ENCODE measurements at places on chromosomes 3 and 15.

DNA sequence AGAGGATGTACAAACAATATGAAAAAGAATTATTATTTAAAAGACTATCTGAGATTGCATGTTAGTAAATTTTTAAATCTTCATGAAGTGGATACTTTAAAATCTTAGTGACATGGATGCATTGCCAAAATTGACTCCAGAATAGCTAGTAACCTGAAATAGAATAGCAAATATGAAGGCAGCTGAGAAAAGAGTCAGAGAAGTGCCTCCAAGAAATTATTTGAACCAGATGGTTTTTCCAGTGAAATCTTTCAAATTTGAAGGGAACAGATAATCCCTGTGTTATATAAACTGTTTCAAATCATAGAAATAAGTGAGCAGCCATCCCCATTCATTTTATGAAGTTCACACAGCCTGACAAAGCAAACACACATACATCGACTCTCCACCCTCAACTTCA is 29.6 kb downstream of the FSIP1 start:
- no peak for DNase-seq

GRCh38 chr15:38885001-38885400 is 320.4 kb upstream of the RASGRP1 start:
- no peak for DNase-seq

GRCh38 chr15:46997501-46997900 is 719.8 kb upstream of the SEMA6D start:
- DNase-seq = no peak

GRCh38 chr3:42610976-42611375 is 10.5 kb downstream of the NKTR start:
- no peak for DNase-seq

DNA sequence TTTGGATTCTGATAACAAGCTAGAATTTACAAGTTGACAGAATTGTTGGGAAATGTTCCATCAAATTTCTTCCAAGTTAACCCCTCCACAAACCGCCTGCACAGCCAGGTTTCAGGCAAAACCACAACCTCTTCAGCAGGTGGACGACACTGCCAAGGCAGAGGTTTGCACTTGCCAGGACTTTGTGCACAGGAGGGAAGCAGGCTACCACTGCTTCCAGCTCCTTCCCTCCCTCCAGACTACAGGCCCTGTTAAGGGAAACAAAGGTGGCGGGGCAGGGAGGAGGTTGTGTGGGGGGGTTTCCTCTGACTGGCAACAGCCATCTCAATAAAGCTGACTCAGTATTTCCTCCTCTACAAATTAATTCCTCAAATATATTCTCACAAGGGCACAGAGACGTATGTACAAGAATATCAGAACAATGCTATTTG is 42.2 kb downstream of the TBC1D2B start:
- no peak for DNase-seq

- no peak for DNase-seq
Observed at GRCh38 chr3:10496121-10496863, 9.1 kb downstream of the ATP2B2 start.

GRCh38 chr3:140292684-140293083 is 357.7 kb downstream of the CLSTN2 start:
- DNase-seq = no peak

- no peak for DNase-seq
Observed at GRCh38 chr3:123330441-123330991, 118.4 kb downstream of the ADCY5 start.

DNA sequence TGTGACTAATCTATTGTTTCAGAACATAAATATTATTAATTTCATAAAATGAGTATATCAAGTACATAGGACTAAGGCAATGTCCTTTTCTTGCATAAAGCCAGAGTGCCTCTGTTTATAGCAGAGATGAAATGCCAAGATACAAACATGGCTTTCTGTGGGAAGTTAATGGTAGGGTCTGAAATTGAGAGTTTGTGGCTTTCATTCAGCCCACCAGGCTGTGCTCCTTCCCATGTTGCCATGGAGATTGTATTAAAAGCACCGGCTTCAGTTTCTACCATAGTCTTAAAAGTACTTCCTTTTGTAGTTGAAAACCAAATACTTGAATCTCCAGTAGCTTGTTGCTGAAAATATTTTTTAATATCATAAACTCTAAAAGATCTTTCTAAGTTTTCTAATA is 114.0 kb downstream of the LRRC28 start:
- no peak for DNase-seq

DNA sequence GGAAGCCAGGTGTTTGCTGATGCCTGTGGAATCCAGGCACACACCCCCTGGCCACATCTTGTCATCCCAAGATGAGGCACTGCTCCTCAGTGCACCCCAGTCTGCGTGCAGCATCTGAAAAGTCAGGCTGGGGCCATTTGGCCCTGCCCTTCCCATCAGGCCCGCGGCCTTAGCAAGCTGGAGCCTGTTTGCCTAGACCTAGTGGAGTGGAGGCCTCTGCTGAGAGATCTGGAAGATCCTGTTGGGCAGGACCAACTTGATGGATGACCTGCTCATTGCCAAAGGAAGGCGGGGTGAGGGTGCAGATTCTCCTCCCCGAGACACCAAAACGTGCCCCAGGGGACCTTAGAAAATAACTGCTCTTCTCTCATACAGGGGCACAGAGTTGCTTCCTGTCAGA is 220.2 kb downstream of the SHQ1 start:
- DNase-seq = no peak

DNA sequence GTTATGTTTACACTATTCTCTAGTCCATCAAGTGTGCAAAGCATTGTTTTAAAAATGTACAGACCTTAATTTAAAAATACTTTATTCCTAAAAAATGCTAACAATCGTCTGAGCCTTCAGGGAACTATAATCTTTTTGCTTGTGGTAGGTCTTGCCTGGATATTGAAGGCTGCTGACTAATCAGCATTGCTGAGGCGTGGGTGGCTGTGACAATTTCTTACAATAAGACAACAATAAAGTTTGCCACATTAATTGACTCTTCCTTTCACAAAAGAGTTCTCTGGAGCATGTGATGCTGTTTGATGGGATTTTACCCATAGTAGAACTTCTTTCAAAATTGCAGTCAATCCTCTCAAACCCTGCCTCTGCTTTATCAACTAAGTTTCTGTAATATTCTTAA is 384.0 kb upstream of the TGFBR2 start:
- no peak for DNase-seq

GRCh38 chr3:187880441-187880840 is 135.2 kb upstream of the BCL6 start:
- DNase-seq = no peak

GRCh38 chr3:48561045-48561736 is 2.4 kb downstream of the UCN2 start:
- DNase-seq = no peak

GRCh38 chr15:36334059-36334458 is 245.4 kb upstream of the CDIN1 start:
- no peak for DNase-seq

- no peak for DNase-seq
Observed at GRCh38 chr3:141699897-141700296, 38.2 kb upstream of the RNF7 start.
